ENCODE measurements at places on chromosomes 6 and 20.

- DNase-seq, result peak; percentile 51
Observed at GRCh38 chr6:42281570-42281969, 63.9 kb upstream of the MRPS10 start.

GRCh38 chr6:121437851-121438651 lies 2.6 kb downstream of the GJA1 start:
- no peak for DNase-seq

DNA sequence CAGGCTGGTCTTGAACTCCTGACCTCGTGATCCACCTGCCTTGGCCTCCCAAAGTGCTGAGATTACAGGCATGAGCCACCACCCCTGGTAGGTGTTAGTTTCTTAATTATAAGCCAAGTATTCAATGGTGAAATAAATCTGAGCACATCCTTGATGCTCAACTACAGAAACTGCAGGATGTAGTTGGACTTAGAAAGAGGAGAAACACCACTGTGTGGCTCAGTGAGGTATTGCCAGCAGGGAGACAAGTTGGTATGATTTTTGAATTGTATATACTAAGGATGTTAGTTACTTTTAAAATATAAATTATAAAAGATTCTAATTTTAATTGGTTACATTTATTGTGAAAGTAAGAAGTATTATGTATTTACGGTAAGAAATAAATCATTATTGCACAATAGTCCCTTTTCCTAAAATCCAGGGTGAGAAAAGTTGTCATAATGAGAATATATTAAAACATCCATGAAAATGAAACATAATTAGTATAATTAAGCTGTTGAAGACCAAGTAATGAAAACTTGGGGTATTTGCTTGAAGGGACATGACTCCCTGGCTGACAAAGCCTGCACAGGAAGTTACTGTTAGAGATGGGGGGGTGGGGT lies 17.6 kb downstream of the SLC18B1 start:
- no peak for DNase-seq

- DNase-seq, result no peak
Observed at GRCh38 chr6:108250240-108250866, 10.5 kb downstream of the SNX3 start.

- no peak for DNase-seq
Observed at GRCh38 chr6:142696123-142697000, 248.6 kb downstream of the HIVEP2 start.

DNA sequence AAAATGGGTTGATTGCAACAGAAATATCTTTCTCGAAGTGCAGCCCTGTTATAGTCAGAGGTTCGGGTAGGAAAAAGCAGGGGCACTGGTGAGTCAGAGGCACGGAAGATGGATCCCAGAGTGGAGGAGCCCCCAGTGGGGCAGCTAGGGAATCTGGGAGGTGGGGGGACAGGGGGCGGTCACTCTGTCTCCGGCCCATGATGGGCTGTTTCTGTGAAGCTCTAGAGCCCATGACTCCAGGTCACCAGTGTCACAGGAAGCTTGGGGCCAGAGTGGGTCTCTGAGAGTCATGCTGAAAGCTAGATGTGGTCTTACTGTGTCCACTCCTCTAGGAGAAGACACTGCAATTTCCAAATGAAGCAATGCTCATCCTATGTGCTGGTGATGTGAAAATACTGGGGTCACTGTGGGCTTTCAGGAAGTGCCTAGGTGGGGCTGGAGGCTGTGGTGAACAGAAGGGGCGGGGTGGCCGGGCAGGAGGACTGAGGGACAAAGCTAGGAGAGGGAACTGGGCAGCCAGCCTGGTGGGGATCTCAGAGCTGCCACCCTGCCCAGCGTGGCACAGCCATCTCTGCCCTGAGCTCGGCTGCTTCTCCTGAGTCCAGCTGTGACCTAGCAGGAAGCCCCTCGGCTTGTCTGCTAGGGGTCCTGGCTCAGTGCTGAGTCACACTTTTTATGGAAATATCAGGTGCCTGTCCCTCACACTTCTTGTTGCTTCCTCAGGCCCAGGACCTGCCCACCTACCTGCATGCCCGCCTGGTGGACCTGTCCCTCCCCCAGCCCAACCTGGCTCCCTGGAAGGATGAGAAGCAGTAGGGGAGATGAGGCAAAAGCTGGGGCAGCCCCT lies 54.2 kb downstream of the IRF4 start:
- no peak for DNase-seq
